ENCODE measurements at places on chromosomes 5 and 9.

- no peak for DNase-seq
Measured at GRCh38 chr9:130467316-130467715, 22.6 kb downstream of the ASS1 start.

DNA sequence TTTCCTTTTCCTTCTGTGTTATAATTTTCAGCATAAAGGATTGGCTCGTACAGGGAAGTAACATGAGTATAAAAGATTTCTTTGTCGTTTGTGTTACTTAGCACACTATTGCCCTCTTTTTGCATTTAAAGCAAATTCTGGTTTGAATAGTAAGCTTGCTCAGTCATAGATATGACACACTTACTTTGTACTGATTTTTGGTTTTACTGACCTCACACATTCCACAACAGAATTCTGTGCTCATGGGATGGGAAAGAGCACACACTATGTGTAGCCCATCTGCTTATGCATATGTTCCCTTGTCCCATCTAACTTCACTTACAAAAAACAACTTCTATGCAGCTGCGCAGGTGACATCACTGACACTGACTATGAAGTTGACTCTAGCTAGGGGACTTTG lies 111.9 kb upstream of the MTAP start:
- DNase-seq = no peak

- DNase-seq = no peak
Measured at GRCh38 chr5:79544131-79544530, 30.2 kb upstream of the HOMER1 start.

- no peak for DNase-seq
Measured at GRCh38 chr5:123414974-123415373, 8.2 kb downstream of the CEP120 start.

DNA sequence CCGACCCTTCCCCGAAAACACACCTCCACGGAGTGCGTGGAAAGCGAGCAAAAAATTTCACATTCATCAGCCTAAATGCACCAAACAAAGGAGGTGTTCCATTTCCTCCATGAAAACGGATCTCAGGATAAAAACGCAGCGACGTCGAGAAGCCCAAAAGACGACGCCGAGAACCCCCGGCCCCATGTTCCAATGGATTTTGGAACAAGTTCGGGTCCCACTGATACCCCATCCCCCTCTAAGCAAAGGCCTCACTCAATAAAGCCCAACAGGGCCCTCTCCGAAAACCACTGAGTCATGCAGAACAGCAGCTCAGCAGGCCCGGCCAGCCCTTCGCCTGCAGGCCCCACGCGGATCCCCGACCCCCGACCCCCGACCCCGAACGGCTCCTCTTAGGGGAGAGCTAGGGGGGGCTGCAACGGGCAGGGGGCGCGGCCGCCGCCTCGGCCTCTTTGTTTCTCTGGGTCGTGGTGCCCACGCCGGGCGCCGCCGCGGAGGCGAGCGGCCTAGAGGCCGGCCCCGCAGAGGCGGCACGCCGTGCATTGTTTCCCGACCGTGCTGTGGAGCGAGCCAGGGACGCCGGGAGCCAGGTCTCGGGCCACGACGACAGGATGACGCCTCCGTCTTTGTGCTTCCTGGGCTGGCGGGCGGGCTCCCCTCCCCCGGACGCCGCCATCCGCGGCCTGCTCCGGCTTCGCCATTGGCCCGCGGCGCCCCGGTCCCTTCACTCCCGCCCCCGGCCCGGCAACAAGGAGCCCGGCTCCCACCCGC lies 915 bp downstream of the ZFAND5 start:
- DNase-seq = peak; percentile 78

DNA sequence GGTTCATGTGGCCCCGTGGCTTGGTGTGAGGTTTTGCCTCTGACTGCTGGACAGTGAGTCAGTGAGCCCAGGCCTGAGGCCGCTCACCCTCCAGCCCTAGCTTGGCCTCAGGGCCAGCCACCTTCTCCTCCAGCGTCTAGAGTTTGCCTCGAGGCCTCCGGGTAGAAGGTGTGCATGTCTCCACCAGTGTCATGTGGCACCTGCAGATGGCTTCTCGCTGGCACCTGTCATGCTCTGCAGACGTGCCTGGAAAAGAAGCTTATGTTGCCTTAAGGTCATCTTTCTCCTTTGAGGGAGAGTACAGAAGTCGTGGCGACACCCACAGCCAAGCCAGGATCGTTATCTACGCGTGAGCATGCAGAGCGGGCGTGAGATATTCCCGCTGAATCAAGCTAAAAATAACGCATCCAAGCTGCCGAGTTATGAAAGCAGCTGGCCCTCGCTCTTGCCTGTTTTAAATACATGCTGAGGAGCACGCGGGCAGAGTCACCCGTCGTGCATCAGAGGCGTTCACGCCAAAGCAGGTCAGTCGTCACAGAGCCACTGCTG lies 79.7 kb upstream of the FCN2 start:
- DNase-seq = no peak

GRCh38 chr5:21071421-21071820 lies 1083.4 kb upstream of the CDH18 start:
- DNase-seq = no peak

DNA sequence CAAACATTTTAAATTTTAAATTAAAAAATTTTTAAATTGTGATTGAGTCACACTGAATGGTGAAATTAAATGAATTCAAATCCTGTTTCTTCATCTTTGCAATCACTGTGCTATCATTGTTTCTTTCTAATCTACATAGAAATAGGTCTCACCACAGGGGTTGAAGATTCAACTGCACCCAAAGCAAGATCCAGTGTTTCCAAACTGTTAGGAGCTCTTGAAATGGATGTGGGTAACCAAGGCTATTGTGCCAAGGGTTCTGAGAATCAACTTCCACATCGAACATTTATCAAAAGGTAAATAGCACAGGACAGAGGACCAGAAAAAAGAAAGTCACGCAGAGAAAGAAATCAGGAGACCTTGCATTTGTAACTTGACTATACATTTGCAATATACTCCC lies 172.6 kb upstream of the RASEF start:
- no peak for DNase-seq

- no peak for DNase-seq
Measured at GRCh38 chr9:77987081-77987656, 44.4 kb downstream of the GNAQ start.

- no peak for DNase-seq
Measured at GRCh38 chr9:16371306-16371705, 499.2 kb downstream of the BNC2 start.

GRCh38 chr9:14993061-14993800 lies 83.0 kb upstream of the FREM1 start:
- DNase-seq = peak; percentile 64

DNA sequence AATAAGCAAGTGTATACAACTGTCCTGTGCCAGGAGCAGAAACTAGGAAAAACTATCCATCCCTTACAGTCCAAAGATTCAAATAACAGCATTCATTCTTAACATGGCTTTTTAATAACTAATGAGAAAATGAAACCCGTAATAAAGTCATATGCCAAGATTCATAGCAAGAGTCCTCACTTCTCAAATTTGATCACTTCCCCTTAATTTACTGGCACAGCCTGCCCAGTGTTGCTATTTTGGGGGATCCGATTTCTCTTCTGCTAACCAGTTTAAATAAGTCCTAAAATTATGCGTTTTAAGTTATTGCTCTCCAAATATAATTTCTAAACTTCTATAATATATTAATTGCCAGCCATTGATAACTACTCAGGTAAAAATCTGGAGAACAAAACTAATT lies 177.0 kb upstream of the PTGER4 start:
- DNase-seq = no peak

All from activated naive CD8-positive, alpha-beta T cell treated with anti-CD3 and anti-CD28 coated beads, Interleukin-2, amount 10 ng/mL, durations not matched to agents 7 days and 5 days (primary cell).